ENCODE measurements at places on chromosomes 12 and 14. TPM values are rescaled to one million over a fixed set of nuclear protein-coding genes. Genes with fewer than 3 reads are reported as not detected.

Gene A2M
- total RNA-seq, result 1,306 TPM

Gene BCL2L2
- 65.6 TPM for total RNA-seq

Gene HCAR3
- total RNA-seq, result 0.37 TPM

Gene EEF1AKMT3
- 7.9 TPM for total RNA-seq

Gene TSPAN19
- not detected for total RNA-seq

Gene GAS2L3
- 6.9 TPM for total RNA-seq

DNA sequence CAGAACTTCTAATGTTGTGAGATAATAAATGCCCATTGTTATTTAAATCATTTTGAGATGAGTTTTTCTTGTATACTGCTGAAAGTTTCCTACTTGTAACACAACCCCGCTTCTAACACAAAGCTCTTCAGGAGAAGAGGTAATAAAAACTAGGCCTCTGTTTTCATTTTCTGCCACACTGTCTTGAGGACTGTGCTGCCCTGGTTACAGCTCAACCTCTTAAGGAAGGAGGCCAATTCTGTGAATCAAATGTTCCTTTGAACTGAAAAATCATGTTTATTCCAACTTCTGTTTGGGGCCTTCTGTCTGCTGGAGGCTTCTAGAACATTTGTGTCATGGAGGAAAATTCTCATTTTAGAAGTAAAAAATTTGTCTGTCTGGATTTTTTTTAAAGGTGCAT lies 100.3 kb downstream of the LRIG3 start:
- DNase-seq, result no peak

GRCh38 chr12:8849876-8850275 lies 27.5 kb downstream of the A2ML1 start:
- no peak for DNase-seq

GRCh38 chr12:132161796-132162507 lies 17.7 kb downstream of the NOC4L start:
- peak; percentile 79 for DNase-seq

DNA sequence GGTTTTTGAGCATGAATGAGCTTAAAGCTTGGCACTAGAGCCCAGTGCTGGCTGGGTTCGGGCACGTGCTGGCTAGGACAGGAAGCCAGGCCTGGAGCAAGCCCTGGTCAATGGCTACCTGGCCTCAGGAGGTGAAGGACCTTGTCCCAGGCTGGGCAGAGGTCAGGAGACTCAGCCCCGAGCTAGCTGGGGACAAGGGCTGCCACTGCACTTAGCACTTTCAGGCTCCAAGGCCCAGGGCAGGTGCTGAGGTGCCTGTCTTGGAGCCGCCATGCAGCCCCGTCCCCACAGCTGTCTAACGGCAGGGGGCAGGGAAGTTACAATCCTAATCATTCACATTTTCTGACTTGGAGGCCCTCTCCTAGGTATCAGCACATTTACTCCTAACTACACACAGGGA lies 4.3 kb upstream of the AQP6 start:
- DNase-seq, result no peak

- DNase-seq, result no peak
These were observed 4.4 kb downstream of the TXNRD1 start for GRCh38 chr12:104219908-104220404.

DNA sequence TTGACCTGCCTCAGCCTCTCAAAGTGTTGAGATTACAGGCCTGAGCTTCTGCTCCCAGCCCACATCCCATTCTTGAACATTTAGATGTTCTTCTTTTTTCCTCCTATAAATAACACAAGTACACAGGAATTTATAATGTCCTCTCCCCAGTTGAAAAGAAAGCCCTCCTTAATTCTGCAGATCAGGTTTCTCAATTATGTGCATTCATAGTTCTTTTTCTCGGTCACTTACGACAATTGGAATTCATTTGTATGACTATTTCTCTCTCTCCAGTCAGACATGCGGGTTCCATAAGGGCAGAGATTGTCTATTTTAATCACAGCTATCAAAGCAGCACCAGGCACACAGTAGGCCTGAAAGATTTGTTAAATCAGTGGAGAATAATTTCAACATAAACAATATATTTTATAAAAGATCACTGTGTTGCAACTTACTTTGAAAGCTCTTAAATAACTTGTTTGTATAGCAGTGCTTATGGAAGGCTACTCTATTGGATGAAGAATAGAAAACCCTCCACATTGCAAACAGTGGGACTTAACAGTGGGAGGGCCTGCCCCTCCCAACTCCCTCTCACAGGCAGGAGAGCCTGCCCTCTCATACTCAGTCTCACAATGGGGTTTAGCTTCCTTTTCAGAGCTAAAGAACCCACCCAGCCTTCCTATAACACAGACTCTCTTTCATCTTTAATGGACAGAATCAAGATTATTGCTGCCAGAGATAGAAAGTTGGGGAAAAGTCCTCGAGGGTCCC lies 84.1 kb upstream of the TRAF3 start:
- DNase-seq, result no peak

- DNase-seq, result no peak
These were observed 14.2 kb downstream of the HEBP1 start for GRCh38 chr12:12985817-12986408.

DNA sequence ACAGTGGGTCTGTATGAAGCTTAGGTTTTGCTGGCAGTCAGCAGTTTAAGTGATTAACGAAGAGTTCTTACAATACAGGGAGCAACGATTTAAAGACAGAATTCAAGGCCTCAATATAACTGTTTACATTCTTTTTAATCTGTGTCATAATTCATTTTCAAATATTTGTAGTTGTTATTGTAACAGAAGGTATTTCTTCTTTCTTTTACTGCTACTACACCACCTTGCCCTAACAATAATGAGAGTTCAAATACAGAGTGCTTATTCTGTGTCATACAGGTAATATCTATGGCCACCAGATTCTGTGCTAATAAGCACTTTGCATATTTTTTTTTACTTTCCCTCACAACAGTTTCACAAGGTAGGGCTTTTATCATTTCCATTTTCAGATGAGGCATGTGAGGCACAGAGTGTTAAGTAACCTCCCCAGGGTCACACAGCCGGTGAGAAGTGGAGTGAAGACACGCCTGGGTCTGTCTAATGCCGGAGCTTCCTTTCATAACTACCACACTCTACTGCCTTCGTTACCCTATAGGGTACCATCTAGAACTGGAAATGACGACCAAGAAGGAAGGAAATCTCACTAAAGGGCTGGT lies 81.9 kb downstream of the PELI2 start:
- DNase-seq, result no peak

GRCh38 chr14:41960281-41960680 lies 353.6 kb downstream of the LRFN5 start:
- no peak for DNase-seq
